SK-N-MC (cell line): ENCODE measurements at places on chromosomes 4 and X.

DNA sequence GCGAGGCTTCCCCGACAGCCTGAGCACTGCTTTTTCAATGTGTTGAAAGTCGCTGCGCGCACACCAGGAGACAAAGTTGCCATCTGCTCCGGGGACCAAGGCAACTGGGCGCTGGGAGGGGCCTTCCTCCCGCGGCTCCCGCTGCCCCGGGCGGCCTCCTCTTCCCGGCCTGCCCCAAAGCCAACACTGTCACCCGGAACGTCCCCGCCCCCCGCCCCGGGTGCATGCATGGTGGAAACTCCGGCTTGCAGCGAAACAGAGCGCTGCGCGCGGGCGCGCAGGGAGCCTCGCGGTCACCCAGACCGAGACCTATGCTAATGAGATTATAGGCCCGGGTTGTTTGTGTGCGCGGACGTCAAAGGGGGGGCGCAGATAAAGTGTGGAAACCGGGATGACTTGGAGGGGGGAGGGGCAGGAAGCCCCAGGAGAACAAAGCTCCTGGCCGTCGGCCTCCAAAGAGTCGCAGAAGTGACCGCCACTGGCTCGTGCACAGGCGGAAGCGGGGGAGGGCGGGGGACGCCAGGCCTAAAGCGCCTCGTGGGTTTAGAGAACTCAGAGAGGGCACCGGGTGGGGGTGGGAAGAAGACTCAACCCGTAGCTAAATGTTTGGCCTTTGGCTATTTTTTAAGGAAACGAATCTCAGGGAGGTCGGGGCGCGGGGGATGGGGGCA lies 88.8 kb downstream of the BCOR start:
- DNase-seq = no peak

GRCh38 chr4:169906104-169906503 lies 120.1 kb downstream of the MFAP3L start:
- no peak for DNase-seq

GRCh38 chrX:18949944-18950301 lies 34.0 kb downstream of the PHKA2 start:
- DNase-seq = no peak

- peak; percentile 81 for DNase-seq
These were observed 51.0 kb downstream of the GUCY1B1 start for GRCh38 chr4:155809835-155810234.

GRCh38 chr4:23853986-23854660 lies 35.7 kb downstream of the PPARGC1A start:
- DNase-seq = no peak

DNA sequence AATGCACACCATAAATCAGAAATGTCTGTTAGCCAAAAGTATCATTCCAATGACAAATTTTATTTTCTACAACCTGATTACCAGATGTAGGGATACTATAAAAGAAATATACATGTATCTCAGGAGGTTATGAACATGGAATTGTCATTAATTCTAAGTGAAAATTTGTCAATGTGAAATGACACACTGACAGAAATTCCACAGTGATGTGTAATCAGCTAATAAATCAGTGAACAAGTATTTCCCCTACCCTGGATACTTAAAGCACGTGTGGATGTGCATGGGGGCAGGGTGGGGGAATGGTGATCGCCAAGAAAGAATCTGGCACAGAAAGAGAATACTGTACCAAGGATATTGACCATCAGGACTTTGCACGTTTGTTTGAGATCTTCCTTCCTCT lies 123.6 kb downstream of the SH3RF1 start:
- no peak for DNase-seq

DNA sequence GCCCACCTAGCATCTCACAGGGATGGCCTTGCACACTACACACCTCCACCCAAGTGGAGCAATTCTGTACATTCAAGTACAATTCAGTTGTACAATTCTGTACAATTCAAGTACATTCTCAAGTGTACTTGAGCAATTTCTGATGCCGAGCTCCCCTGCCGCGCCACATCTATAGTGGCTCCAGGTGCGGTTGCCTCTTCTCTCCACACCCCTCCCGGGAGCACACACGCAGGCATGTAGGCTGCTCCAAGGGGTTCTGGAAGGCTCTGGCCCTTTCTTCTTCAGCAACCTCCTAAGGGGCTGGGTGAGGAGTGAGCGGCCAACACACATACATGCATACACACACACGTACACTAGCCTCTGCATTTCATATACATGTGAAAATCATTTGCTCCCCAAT lies 18.9 kb upstream of the DUSP9 start:
- DNase-seq = no peak

- no peak for DNase-seq
These were observed 443.0 kb downstream of the GPM6A start for GRCh38 chr4:175369087-175369486.

- DNase-seq = no peak
These were observed 2.2 kb upstream of the UGT2B4 start for GRCh38 chr4:69497886-69498395.

DNA sequence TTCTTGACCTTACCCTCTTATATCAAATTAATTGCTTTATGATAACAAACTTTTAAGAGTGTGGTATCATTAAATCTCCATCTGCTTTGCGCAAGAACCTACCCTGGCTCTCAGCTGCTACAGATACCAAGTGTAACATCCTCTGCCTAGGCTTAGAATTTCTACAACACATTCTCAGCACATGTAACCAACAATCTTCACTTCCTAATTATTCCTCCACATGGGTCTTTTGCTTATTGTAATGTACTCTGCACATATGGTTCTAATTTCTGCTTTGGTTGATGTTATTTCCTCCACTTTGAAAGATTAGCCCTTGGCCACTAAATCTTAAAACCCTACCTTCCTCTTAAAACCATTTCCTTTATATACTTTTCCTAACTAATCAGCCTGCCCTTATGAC lies 242.4 kb downstream of the ARHGAP24 start:
- DNase-seq = peak; percentile 95
